ENCODE measurements at places on chromosomes 11 and 22.

- DNase-seq, result peak; percentile 25
These were observed 11.5 kb downstream of the RELT start for GRCh38 chr11:73387594-73388264.

DNA sequence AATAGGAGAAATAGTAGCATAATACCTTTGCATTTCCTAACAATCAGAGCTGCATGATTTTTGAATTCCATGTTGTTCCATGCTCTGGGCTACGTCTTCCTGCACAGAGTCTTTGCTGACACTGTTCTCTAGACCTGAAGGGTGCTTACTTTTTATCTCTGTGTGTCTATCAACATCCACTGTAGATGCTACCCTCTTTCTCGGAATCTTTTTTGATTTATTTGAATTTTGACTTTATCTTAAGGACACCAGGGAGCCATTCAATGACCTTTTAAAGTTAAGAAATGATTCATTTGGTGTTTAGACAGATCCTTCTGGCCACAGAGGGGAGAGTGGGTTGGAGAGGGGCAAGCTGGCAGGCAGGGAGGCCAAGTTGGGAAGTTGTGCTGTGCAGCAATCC lies 90.1 kb downstream of the LDLRAD3 start:
- no peak for DNase-seq

GRCh38 chr22:33270596-33270995 lies 212.4 kb upstream of the SYN3 start:
- DNase-seq, result no peak

GRCh38 chr11:113296447-113297205 lies 17.8 kb upstream of the TTC12 start:
- no peak for DNase-seq

DNA sequence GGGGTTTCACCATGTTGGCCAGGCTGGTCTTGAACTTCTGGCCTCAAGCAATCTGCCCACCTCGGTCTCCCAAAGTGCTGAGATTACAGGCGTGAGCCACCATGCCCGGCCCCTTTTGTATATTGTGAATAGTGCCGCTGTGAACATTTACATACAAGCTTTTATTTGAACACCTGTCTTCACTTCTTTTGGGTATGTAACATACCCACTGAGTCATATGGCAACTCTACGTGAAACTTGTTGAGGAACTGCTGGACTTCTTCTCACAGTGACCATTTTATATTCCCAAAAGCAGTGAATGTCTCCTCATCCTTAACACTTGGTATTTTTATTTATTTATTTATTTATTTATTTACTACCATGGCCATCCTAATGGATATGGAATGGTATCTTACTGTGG lies 3.9 kb upstream of the SCT start:
- no peak for DNase-seq

DNA sequence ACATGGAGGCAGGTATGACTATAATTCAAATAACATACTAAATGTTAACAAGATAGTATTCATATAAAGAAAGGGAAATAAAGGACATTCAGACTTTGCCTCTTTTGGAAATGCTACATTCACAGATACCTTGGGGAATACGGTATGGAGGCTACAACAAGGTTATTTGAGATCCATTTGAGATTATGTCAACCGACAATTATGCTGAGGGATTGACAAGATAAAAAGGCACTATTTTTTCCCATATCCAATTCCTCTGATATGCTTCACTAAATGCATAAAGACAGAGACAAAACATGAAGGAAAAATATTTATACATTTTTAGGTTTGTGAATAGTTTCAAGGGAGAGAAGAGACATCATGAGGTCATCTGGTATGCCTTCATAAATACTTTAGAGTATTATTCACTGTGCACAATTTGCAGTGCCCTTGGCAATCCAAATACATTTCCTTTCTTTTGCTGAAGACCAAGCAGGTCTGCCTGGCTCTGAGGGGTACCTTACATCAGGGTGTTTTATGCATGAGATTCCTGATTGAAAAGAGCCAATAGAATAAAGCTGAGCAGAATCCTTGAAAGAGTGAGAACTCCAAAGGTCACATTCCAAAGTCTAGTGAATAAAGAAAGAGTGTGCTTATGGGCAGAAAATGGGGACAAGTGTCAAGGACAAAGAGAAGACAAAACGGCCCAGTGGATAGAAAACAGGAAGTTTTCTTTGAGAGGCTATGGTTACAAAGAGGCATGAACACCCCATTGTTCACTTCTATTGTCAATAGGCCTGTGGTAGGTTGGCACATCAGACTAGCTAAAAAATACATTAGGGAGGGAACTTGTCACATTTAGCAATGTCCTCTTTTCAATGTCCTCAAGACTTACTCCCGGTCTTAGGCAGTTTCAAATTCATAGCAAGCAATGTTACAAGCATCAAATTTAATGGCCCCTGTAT lies 455.8 kb downstream of the LRRC4C start:
- DNase-seq, result peak; percentile 75

GRCh38 chr11:134691985-134692384 lies 279.9 kb upstream of the B3GAT1 start:
- peak; percentile 42 for DNase-seq

- DNase-seq, result no peak
These were observed 4.0 kb downstream of the CCKBR start for GRCh38 chr11:6263662-6264061.

DNA sequence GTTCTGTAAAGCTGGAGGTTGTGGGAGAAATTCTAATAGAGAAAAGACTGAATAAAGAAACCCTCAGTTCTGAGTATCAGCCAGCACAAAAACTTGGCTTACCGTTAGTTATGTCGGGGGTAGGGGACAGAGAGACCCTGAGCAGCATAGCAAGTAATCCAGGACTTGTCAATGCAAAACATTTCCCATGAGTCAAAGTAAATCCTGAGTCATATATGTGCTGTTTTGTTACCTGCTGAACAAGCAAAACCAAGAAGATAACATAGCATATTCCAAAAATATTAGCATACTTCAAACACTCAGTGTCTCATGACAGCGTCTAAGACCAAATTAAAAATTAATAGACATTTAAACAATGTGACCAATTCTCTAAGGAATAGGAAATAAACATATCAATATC lies 75.1 kb upstream of the LUZP2 start:
- DNase-seq, result peak; percentile 7

DNA sequence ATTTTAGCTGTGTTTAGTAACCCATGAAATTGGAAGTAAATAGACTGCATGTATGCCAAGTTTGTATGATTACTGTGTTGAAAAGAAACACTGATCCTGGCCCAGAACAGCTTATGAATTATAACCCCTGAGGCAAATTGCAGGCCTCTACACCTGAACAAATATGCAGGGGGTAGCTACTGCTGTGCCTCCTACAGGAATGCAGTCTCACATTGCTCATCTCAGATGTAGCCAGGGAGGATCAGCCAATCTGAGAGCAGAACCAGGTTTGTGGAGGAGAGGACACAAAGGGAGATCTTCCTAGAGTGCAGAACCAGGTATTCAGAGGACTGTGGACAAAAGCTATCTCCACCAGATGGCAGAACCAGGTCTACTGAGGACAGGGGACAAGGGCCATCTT lies 442.2 kb upstream of the DDI1 start:
- DNase-seq, result no peak

DNA sequence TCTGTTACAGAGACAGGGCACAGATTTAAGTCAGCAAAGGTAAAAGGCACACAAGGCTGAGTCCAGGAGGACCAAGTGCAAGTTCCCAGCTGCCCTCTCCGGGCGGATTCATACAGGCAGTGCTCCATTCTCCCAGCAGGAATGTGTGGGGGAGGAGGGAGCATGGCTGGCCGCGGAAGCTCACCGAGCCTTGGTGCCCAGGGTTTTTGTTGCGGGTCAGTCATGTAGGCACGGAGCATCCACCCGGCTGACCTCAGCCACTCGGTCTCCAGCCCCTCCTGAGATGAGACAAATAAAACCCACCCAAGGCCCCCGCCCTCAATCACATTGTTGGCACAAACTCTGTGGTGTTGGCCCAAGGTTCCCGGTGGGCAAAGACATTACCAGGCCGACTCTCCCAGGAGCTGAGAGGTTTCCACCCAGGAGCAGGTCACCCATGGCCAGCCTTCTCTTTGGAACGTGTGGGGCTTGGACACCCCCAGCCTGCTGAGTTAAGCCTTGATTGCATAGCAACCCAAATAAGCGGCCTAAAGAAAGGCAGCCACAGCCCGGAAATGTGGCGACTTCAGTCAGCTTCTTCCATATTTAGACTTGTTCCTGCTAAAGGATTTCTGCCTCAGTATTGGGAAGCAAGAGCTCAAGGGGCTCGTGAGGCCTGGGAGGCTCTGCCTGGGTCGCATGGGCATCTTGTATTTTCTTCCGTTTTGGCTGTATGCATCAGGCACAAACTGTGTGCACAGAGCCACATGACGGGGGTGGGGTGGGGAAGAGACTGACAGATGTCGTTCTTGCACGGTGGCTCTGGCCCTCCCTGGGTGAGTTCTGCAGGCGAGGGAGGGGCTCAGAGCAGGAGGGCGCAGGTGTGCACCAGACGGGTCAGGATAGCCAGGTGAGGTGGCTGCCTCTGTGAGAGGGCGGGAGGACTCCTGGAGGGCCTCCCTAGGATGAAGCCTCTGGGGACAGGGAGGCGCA lies 63.0 kb downstream of the ARHGAP8 start:
- no peak for DNase-seq

- no peak for DNase-seq
These were observed 18.9 kb downstream of the PRDM11 start for GRCh38 chr11:45165386-45165785.

- DNase-seq, result peak; percentile 70
These were observed 106.4 kb upstream of the SESN3 start for GRCh38 chr11:95337175-95337957.

GRCh38 chr11:111715142-111715816 lies 50.9 kb downstream of the PPP2R1B start:
- no peak for DNase-seq

DNA sequence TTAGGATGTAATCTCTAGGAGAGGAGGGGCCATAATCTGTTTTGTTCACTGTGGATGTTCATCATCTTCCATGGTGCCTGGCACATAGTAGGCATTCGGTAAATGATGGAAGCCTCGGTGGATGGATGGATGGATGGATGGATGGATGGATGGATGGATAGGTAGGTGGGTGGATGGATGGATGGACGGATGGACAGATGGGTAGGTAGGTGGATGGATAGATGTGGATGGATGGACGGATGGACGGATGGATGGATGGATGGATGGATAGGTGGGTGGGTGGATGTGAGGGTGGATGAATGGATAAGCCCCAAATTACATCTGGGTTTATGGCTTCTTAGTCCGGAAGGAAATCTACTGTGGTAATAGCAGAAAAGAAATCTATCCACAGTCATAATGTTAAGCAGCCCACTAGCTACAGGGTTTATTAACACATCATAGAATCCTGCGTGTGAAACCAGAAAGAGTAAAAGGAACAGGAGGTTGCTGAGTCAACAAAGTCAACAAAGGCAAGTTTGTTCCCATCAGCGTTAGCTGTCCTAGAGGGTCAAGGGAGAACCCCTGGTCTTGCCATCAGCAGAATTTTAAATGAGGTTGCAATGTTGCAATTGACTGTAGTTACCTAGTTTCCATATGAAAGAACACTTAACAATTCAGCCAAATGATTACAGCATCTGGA lies 82.8 kb downstream of the C11orf91 start:
- DNase-seq, result no peak

- no peak for DNase-seq
These were observed 9.3 kb downstream of the SELENOM start for GRCh38 chr22:31097941-31098631.

DNA sequence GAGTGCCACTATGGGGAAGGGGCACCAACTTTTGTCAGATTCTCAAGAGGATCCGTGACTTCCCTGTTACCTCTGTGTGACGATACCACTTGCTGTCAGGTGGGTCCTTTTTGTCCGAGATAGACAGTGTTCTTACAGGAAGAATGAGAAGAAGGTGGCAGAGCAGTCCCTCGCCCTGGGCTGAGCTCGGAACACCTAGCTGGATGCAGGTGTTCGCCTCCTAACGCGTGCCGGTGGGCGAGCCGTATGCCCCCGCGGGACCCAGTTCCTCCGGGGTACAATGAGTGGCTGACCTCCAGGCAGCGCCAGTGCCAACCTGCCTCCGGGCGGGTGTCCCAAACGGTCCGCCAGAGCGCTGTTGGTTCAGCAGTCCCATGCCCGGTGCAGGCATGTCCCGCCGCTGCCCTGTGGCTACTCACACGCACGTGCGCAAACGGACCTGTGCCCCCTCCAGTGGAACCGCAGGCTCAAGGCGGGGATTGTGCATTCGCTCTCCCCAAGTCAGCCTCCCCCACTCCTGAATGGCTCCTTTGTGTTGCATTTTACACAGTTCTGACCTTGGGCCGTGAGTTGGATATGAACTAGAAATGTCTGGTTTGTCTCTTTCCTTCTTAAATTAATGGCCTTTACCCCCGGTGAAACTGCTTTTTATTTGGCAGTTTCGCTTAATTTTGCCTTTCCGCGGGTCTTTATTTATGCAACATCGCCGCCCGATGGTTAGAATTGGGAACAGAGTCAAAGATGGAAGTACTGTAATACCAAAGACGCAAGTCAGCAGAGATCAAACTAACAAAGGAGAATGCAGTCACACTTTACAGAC lies 1.1 kb upstream of the ABTB2 start:
- peak; percentile 81 for DNase-seq

DNA sequence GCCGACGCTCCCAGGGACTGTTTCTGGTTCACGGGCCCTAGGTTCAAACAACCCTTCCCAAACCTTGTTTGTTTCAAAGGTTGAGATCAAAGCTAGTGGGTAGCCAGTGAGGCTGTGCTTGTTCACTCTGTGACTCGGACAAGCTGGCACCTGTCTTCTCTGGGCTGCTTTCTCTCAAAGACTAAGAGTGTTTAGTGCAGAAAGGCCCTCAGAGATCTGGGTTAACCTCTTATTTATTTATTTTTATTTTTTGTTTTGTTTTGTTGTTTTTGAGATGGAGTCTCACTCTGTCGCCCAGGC lies 13.0 kb upstream of the MALAT1 start:
- DNase-seq, result no peak

- DNase-seq, result no peak
These were observed 53.9 kb upstream of the ANO1 start for GRCh38 chr11:70024036-70024772.

DNA sequence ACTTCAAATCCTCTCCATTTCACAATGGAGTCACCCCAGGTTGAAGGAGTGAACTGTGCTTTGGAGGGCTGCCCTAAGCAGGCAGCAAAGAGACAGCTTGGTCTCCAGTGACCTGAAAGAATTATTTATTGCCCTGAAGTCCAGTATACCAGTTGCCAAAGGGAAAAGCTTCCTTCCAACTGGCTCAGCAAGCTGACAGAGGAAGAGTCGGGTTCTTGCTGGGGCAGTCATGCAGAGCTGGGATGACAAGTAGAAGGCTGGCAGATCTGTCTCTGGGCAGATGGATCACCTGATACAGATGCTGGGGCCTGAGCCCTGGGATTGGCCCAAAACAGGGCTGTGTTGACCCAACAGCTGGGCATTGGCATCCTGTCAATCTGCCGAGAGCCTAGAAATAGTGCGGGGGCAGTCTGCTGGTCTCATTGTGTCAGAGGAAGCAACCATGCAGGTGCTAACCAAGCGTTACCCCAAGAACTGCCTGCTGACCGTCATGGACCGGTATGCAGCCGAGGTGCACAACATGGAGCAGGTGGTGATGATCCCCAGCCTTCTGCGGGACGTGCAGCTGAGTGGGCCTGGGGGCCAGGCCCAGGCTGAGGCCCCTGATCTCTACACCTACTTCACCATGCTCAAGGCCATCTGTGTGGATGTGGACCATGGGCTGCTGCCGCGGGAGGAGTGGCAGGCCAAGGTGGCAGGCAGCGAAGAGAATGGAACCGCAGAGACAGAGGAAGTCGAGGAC lies at the start of gene THRSP:
THRSP (plus strand) TSS at position 422 of the 742 bp plus-strand sequence; CDS start at position 443, 21 bp downstream.
- DNase-seq, result no peak

- no peak for DNase-seq
These were observed 55.3 kb downstream of the ZNF143 start for GRCh38 chr11:9516113-9516512.

Measured in fibroblast of skin of scalp (primary cell).